Stimulated activated CD4-positive, alpha-beta T cell treated with anti-CD3 and anti-CD28 coated beads, TNF-alpha, amount 100 ng/mL, for 1 hour (primary cell): ENCODE measurements at places on chromosomes 4 and X.

- DNase-seq: no peak
Observed at GRCh38 chrX:11304829-11305228, 11.6 kb downstream of the AMELX start.

- peak; percentile 25 for DNase-seq
Observed at GRCh38 chr4:1113311-1114009, at the start of gene RNF212. RNF212 (minus strand) TSS chr4:1113564; CDS start chr4:1113464, 100 bp downstream.

- no peak for DNase-seq
Observed at GRCh38 chr4:188254211-188254610, 115.0 kb downstream of the TRIML1 start.

- DNase-seq: no peak
Observed at GRCh38 chr4:107900067-107900466, 31.3 kb upstream of the CYP2U1 start.

DNA sequence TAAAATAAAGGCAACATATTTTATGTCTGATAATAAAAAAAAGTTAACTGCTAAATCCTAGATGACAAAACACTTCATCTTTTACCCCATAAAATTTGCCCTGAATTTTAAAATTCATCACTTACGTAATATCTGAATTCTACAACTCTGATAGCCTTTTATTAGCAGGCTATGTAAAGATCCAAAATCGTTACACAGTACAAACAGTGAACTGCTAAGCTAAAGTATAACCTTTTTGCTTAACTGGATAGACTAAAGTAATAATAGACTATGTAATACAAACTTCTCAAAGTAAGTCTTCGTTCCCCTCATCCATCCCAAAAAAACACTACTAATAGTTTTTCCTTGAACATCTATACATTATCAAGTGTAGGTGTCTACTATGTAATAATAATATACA, 49.1 kb downstream of the SH3RF1 start:
- no peak for DNase-seq

GRCh38 chr4:170004651-170005295, 21.4 kb downstream of the MFAP3L start:
- no peak for DNase-seq

DNA sequence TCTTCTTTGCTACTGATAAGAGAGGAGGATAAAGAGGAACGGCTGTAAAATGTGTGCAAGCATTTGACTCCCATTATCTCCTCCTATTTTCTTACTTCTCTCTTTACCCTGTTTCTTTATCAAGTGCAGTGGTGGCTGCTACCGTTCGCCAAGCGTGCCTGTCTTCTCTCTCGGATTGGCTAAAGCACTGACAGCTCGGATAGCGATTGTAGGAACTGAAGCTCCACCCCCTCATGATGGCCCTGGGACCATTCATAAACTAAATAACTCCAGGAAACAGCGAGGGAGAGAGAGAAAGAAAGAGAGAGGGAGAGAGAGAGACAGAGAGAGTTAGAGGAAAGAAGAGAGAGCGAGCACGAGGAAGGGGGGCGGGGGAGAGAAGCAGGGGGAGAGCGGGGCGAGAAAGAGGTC, 305 bp upstream of the MAB21L2 start:
- DNase-seq: no peak

DNA sequence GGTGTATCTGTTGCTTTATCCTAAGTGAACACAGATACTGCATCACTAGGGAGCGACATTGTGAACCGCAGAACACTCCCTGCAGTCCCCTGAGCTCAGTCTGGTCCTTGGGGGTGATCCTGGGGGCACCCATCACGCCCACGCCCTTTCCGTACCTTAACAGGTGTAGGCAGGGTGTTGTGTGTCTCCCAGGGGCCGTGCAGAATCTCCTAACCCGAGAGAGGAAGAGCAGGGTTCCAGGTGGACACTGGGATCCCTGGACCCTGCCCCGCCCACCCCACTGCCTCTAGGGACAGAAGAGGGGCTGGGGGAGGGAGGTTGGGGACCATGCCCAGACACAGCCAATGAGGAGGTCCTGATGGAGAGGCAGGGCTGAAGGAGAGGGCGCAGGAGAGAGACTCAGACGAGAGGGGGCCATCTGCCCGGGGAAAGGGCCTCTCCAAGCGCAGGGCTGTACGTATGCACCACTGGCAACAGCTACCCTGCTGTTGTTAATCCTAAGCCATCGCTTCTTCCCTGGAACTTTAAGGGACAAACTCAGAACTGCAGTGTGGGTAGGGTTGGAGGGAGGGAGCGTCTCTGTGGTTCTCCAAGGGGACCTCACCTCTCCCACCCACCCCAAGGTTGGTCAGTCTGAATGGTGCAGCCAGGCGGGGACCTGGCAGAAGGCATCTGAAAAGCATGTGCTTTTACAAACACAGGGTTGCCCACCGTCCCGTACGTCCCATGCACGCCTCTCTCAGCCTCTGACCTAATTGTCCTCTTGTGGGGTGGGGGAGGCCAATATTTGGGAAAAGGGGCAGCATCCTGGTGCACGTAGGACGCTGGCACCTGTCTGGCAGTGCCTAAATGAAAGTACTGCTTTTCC, 2.5 kb downstream of the P2RY8 start:
- no peak for DNase-seq

DNA sequence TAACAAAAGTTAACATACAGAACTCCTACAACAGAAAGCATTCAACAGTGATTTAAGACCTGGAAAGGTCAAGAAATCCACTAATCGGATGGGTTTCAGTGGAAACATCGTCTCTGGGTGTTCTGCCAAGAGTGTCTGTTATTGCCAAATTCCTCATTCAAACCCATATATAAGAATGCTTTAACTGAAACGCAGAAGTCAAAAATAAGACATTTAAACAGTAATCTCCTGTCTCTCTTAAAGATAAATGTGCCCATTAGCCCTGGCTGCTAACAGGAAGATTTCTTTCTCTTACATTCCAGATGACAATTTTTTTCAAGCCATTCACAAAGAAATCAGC, 31.5 kb downstream of the DCTD start:
- DNase-seq: no peak

- no peak for DNase-seq
Observed at GRCh38 chr4:128858879-128859671, 49.6 kb downstream of the JADE1 start.
